ENCODE measurements at places on chromosomes 5 and 9.
A peak's percentile ranks its signal among the peaks of the same experiment; 100 is the strongest.

GRCh38 chr9:4572184-4572826 is 82.0 kb downstream of the SLC1A1 start:
- no peak overlapping the region for H3K4me3 ChIP-seq
- peak overlapping the region; percentile 14 for H3K27ac ChIP-seq
- H3K36me3 ChIP-seq = no peaks in the 10 kb centered on the region
- no peaks in the 10 kb centered on the region for H3K27me3 ChIP-seq
- H3K4me1 ChIP-seq = peaks cover 17% of the 10 kb centered on the region
- DNase-seq = peak; percentile 10

DNA sequence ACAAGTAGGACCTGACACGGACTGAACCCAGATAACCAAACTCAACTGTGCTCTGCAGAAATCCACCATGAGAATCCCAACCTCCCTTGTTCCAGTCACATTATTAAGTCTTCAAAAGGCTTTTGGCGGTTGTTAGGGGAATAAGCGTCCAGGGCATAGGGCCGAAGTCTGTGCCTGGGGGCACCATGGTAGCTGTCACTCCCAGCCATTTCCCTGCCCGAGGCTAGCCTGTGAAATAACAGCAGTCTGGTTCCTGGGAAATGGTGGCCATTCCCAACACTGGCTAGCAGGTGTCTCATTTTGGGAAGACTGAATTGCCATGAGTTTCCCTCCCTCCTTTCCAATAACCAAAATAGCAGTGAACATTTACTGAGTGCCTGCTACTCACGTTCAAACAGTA is 122.2 kb downstream of the CRB2 start:
- no peak for DNase-seq
- H3K27ac ChIP-seq = no peak overlapping the region
- no peaks in the 10 kb centered on the region for H3K27me3 ChIP-seq
- H3K4me1 ChIP-seq = no peaks in the 10 kb centered on the region
- no peak overlapping the region for H3K4me3 ChIP-seq

DNA sequence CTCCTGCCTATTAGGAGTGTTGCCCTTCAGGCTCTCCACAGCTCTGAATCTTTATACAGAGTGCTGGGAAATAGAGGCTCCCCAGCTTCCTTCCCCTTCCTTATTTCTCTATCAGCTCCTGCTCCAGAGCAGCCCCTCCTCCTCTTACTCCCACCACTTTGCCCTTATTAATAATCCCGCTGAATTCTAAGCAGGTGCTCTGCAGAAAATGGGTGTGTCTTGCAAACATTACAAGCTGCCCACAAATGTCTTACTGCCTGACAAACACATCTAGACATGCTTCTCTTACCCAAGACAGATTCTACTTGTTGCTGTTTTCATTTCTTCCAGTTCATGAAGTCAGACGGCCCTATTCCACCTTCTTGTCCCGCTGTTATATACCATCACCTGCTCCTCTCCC is 6.4 kb downstream of the PHF24 start:
- H3K27ac ChIP-seq = no peak overlapping the region
- no peak for DNase-seq
- peaks cover 24% of the 10 kb centered on the region for H3K4me1 ChIP-seq
- peaks cover 71% of the 10 kb centered on the region for H3K27me3 ChIP-seq
- no peak overlapping the region for H3K4me3 ChIP-seq

DNA sequence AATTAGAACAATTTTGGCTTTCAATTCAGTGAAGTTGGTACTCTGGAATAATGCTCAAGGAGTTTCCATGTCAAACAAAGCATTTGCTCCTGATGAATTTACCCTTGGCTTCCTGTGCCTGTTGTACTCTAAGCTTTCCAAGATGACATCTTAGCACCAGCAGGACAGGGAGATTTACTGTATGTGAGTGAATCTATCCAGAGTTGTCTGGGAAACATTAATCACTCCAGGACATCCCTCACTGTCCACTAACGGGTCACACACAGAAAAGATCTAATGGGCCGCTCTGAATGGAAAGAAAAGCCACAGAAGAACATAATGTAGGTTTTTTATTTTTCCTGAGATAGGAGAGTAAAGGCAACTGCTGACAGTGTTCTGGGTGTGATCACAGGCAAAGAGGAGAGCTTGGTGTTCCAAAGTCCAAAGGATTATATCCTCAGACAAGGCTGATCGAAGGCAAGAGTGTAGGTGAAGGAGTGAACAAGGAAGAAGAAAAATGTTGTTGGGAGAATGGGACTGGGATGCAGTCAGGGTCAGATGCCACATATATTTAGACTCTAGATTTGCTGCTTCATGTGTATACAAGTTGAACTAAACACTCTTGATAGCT is 167.7 kb upstream of the RPS23 start:
- no peaks in the 10 kb centered on the region for H3K4me1 ChIP-seq
- no peak overlapping the region for H3K27ac ChIP-seq
- H3K4me3 ChIP-seq = no peak overlapping the region
- no peaks in the 10 kb centered on the region for H3K27me3 ChIP-seq
- H3K36me3 ChIP-seq = no peaks in the 10 kb centered on the region

- peaks cover 8% of the 10 kb centered on the region for H3K36me3 ChIP-seq
- no peak overlapping the region for H3K4me3 ChIP-seq
- no peak overlapping the region for H3K27ac ChIP-seq
Measured at GRCh38 chr5:96716716-96717115, 54.5 kb downstream of the CAST start.

Data from activated naive CD8-positive, alpha-beta T cell treated with anti-CD3 and anti-CD28 coated beads, Interleukin-2, amount 50 U/mL, for 24 hours (primary cell).